ENCODE measurements at places on chromosomes 13 and 19. TPM values are rescaled to one million over a fixed set of nuclear protein-coding genes. Genes with fewer than 3 reads are reported as not detected.

The ZNF98 gene
- total RNA-seq, result not detected

GRCh38 chr19:45947926-45948325 is 25.7 kb downstream of the NOVA2 start:
- no peak for DNase-seq

DNA sequence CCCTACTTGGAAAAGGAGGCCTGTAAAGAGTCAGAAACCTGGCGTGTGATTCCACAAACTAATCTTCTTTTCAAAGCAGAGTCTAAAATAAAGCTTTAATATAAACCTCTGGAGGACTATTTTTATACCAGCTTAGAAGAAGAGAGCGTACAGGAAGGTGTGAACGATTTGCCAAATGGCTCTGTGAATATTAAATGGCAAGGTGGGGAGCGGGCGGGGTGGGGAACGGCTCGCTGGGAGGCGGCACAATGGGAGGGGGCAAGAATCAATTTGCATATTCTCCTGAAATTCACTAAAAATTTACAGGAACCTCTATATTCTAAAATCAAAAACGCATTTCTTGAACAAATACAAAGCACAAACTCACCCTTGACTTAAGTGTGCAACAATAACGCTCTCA is 982 bp downstream of the ZNF780B start:
- DNase-seq, result no peak

GRCh38 chr13:93066187-93066586 is 160.4 kb upstream of the GPC6 start:
- no peak for DNase-seq

The CAMSAP3 gene
- total RNA-seq, result 1.3 TPM

The MAST1 gene
- total RNA-seq, result 0.75 TPM

The PLVAP gene
- total RNA-seq, result 0.19 TPM

- DNase-seq, result no peak
These were observed 42.8 kb downstream of the ADGRE1 start for GRCh38 chr19:6930190-6930589.

GRCh38 chr13:50599927-50600326 is 243.6 kb downstream of the DLEU7 start:
- DNase-seq, result no peak

DNA sequence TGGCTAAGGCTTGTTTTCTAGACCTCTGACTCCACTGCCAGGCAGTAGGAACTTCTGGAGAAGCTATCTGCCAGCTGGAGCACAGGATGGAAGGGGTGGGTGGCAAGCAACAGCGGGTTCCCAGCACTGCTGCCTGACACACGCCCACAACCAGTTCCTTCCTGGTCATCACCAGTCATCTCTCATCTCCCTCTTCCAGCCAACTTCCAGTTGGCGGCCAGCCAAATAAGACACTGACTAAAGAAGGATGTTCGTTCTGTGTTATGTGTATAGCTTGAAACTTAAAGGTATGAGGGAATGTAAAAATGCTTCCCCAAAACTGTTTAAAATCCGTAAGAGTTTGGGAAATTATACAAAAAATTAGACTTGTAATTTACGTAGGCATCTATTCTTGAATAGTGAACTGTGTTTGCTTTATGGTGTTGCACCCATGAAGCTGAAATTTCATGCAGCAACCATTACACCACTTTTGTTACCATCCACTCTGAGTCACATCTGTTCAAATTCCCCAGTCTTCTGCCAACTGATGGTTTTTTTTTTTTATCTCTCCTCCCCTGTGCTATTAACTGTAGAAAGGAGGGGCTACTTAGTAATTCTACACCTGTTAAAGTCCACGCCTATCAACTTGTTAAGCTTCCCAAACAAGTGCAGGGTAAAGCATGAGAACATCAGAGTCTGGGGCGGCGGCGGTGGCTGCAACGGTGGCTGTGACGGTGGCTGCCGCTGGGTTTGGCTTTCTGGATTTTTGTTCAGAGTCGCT is 86.2 kb upstream of the FRY start:
- no peak for DNase-seq

The BIVM gene
- total RNA-seq, result 15.6 TPM

GRCh38 chr19:37928527-37929286 is 21.7 kb downstream of the SIPA1L3 start:
- no peak for DNase-seq

DNA sequence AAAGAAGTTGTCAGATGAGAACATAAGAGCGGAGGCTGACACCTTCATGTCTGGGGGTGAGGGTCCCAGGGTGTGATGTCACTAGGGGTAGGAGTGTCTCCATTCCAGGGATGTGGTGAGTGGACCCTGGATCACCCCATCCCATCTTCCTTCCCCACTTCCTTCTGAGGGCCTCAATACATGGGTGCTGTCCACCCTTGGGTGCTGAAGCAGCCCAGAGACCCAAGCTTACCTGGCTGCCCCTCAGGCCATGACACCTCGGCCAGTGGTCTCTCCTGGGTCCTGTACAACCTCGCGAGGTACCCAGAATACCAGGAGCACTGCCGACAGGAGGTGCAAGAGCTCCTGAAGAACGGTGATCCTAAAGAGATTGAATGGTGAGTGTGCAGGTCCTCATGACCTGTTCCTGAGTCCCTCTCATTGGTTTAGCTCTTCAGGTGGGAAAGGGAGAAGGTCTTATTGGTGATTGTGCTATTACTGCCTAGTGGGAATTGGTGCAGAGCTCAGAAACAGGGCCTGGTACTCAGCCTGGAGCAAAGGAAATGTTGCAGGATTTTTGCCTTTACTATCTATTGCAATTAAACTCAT is 37.7 kb upstream of the CYP4F8 start:
- DNase-seq, result no peak

- DNase-seq, result no peak
These were observed 532.7 kb upstream of the SPRY2 start for GRCh38 chr13:80873589-80873988.

DNA sequence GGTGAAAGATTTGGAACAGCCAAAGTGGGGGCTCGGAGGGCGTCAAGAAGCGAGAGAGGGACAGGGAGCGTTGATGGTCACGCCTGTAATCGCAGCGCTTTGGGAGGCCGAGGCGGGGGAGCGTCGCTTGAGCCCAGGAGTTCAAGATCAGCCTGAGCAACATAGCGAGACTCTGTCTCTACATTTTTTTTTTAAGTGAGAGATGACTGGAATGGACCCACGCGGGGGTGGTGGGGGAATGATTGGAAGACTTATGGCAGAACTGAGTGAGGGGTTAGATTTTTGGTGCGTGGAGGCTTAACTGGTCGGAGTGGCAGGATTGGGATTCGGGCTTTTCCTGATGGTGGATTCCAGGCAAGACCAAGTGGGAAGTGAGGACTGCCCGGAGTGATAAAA is 725 bp downstream of the PSMD8 start:
- DNase-seq, result no peak

DNA sequence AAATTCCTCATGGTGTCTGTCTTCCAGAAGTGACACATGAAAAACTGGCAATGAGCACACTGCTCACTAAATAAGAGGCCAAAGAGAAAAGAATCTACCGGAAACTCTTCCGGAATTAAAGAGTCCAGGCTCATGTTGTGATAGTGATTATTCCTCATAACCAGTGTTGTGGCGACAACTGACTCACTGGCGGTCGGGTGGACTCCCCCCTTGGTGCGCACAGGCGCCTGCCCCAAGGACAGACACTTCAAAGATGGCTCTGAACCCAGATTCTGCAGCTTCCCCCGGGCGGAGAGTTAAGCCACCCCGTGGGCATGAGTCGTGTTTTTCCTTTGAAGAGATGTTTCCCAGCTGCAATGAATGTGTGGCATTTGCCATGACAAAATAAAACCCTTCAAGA is 10.3 kb downstream of the IL17D start:
- no peak for DNase-seq

GRCh38 chr13:110450016-110450900 is 111.3 kb downstream of the RAB20 start:
- DNase-seq, result no peak

DNA sequence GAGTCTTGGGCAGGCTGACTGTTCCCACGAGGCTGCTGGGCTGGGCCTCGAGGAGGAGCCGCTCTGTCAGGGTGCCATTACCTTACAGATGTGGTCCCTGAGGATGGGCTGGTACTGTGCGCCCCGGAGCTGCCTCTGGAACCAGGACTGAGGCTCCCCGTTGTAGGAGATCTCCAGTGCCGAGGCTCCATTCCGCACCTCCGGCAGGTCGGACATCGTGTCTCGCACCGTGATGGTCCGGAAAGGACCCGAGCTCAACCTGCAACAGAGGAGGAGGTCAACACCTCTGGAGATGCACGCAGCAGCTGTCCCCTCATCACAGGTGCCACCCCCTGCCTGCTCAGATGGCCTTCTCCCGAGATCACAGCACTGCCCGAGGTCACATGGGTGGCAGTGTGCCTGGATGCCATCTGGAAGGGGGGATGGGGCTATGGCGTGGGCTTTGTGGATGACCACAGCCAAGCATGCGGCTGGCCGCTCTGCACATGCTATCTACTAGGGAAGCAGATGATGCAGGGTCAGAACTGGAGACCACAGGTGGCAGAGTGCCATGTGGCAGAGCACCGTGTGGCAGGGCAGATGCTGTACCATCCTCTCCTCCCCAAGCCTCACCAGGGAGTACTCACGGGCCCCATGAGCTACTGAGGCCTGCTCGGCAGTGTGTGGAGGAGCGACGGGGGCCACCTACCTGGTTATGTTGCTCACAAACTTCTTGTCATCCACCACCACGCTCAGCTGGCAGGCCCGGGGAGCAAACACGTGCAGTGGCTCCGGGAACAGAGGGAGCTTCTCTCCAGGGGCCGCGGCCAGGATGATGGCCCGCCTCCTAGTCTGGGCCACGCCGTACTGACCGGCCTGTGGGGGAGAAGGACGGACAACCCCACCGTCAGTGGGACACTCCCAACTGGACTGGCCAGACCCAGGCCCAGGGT is 18.3 kb upstream of the EIF3G start:
- DNase-seq, result no peak

DNA sequence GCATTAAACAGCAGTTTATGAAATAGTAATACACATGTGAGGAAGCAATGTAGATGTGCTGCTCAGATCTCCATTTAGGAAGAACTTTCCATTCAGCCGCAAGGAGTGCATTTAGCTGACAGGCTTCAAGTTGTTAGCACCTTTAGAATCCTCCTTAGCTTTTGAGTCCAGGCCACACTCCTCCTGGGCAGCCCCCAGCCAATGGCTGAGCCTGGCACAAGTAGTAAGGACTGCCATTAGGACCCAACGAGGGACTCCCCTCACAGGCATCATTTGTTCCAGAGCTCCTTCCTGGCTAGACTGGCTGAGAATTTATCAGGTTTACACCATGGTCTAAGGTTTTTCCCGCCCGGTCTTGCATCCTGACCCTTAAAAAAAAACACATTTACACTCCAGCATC is 201.4 kb downstream of the DIAPH3 start:
- DNase-seq, result no peak

- no peak for DNase-seq
These were observed 5.0 kb downstream of the SCGB2B2 start for GRCh38 chr19:34671972-34672371.

The SDHAF1 gene
- total RNA-seq, result 30.5 TPM

DNA sequence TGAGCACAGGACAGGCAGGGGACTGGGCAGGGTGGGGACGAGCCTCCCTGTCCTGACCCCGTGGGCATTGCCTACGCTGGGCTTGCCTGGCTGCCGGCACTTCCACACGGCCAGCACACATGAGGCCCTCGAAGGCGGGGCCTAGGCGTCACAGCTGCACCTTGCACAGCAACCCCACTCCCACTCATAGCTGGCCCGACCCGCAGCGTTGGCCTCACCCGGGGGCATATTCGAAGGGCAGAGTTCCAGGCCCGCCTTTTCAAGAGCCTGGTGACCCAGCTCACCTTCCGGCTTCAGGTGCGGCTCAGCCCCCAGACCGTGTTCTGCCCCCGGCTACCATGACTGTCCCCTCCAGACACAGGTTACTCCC is 16.9 kb upstream of the PROZ start:
- no peak for DNase-seq

The SSC5D gene
- 0.38 TPM for total RNA-seq

Data from T-cell (primary cell).